AG04450 (cell line): ENCODE measurements at places on chromosomes 12 and 14. TPM values are rescaled to one million over a fixed set of nuclear protein-coding genes. Genes with fewer than 3 reads are reported as not detected.

Gene NUBPL
- polyA plus RNA-seq, result 7.3 and 9.3 TPM in 2 replicates

Gene NINJ2
- polyA plus RNA-seq, result not detected in 2 replicates

Gene ASCL1
- not detected in 2 replicates for polyA plus RNA-seq

DNA sequence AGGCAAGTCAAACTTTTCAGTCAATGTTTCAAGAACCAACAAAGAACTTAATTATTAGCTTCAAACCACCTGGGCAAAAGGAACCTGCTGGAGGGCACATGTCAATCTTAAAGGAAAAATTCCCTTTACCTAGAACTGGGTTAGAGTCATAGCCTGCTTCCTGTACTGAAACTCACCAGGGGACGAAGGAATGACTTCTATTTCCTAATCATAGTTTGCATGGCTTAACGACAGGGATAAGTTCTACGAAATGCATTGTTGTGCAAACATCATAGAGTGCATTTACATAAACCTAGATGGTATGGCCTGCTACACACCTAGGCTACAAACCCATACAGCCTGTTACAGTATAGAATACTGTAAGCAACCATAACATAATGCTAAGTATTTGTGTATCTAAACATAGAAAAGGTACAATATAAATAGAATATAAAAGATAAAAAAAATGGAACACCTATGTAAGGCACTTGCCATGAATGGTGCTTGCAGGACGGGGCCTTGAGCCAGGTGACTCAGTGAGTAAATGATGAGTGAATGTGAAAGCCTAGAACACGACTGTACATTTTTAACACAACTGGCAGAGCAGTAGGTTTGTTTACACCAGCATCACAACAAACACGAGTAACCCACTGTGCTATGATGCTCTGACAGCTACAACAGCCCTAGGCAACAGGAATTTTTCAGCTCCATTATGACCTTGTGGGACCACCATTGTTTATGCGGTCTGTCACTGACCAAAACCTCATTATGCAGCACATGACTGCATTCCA is 234.9 kb upstream of the CAND1 start:
- DNase-seq, result no peak

DNA sequence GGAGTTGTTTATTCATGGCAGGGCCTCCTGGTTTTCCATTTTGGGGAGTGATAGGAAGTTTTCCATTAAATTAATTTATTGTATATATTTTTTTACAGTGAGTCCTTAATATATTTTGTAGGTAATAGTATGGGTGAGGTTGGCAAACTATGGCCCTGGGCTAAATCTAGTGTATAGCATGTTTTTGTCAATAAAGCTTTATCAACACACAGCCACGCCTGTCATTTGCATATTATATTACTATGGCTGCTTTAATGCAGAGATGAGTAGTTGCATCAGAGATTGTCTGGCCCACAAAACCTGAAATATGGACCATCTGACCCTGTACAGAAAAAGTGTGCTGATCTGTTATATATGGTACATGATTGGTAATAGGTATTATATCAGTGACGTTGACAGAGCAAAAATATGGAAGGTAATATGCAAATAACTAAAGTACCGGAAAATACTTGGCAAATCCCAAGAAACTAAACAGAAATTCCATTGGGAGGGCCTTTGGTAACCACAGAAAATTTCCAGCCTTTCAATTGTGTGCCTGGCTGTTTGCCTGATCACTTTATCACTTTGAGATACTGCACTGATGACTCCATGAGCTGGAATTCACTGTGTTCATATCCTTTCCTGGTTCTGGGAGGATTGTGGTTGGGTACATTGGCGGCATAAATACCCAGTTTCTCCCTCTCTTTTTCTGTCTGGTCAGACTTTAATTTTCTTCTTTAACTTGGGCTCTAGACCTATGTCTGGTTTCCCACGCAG is 61.7 kb upstream of the RFLNA start:
- DNase-seq, result peak; percentile 15

DNA sequence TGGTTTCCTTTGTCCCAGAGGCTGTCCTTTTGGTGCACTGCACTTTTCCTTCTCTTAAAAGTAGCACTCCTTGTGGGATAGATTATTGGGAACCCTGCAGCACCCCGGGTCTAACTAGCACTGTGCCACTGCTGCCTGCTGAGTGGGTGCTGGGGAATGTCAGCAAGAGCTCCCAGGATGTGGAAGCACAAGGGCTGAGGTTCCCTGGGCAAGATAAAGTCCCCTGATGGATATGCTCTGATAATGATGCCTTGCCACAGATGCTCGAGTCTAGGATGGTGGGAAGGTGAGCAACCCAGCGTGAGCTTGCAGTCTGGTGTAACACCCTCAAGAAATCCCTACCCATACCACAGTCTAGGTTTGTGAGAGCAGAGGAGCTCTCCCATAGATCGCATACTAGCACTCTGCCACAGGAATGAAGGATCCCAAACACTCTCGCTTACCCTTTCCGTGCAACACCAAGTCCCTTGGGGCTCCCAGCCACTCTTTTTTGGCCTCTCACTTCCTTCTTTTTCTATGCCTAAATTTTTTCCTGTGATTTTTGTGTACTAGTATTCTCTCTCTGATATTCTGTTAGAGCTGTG is 32.6 kb downstream of the USP15 start:
- DNase-seq, result no peak

DNA sequence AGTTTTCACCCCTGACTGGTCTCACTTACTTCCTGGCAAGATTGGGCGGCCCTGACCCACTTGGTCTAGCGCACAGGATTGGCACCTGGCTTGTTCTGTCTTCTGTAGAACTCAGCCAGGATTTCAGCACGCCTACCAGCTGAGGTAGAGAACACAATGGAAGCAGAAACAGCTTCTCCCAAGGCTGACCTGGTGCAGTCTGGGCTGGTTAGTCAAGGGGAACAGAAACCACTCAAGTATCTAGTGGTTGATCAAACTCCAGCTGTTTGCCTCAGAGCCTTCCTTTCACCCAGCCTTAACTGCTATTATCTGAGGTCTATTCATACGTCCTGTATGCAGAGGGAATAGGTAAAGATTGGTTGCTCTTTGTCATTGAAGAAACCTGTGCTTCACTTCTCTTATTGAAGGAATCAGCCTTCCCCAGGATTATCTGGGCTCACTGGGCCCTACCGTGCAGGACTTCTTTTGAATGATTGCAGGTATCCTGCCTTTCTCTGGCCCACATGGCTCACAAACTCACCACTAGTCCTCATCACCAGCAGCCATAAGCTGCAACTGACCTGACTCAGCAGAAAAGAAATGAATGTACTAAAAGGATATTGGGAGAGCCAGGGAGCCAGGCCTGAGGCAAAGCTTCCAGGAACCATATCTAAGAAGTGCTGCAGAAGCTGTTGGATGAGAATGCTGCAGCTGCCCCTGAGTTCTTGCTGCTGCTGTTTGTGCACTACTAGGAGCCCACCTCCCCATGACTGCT is 2.5 kb upstream of the PLEKHD1 start:
- no peak for DNase-seq
